Activated T-helper 1 cell treated with anti-CD3 and anti-CD28 coated beads, Interleukin-2, amount 50 U/mL, for 16 hours (primary cell): ENCODE measurements at places on chromosomes 2 and 18.

- no peak for DNase-seq
Observed at GRCh38 chr2:66748939-66749338, 314.0 kb downstream of the MEIS1 start.

DNA sequence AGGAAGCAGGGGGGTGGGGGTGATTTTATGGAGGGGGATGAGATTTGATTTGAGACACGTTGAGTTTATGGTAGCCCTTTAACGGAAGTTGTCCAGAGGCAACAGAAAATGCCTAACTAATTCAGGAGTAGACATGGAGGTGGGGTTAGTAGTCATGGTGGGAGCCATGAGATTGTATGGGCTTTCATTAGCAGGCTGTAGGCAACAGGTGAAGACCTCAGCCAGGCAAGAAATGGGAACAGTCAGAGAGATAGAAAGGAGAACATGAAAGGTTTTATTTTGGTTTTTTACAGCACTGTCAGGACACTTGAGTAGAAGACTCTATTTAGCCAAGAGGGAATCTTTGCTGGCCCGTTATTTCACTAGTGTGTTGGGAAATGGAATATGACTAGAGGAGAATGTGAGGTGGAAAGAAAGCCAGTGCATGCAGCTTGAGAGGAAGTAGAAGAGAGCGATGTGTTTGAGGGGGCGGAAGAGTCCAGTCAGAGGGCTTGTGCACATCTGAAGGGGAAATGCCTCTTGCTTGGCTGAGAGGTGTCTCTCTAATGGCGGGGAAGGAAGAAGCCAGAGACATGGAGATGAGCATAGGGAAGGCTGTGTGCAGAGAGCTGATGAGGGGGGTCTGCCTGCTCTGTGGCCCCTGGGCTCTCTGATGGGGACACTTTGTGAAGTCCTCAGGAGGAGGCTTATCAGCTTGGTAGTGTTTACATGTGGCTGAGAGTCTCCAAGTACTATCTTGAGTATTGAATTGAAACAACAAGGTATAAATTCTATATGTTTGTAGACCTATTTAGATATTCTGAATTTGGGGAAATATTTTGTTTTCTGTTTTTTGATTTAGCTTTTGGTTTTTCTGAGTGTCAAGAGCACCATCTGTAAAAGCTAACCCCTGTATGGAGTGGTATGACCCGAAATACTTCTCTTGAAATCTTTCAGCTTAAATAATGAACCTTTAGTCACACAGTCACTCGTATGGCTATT, 66.9 kb upstream of the ITM2C start:
- no peak for DNase-seq

- no peak for DNase-seq
Observed at GRCh38 chr2:102025583-102026267, 34.0 kb downstream of the IL1R2 start.

DNA sequence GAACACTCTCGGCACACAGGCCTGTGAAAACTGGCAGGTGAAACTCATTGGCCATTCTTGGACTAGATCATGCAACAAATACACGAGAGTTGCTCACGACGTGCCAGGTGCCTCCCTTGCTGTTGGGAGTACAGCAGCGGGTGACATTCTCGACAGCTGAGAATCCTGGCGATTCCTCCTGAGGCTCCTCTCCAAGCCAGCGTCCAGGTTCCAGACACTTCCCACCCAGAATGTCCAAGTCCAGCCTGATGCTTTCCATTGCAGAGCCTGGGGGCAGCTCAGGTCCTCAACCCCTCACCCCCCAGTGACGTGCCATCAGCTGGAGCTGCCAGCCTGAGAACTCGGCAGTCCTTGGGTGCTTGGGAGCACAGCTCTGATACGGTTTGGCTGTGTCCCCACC, 124.2 kb downstream of the PXDN start:
- no peak for DNase-seq

DNA sequence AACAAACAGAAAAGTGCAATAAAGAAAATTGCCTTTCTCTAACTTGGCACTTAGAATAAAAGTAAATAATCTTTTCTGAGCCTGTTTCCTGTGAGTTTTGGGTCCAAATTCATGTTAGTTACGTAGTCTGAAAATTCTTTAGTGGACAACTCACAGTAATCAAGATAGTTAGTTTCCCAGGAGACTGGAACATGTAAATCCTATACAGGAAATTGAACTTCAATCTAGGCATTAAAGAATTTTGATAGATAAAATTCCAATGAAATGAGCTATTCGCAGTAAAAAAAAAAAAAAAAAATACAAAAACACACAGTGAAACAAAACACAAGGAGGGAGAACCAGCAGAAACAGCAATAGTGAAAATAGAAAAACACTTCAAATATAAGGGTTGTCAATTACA, 83.8 kb upstream of the REG3G start:
- no peak for DNase-seq

DNA sequence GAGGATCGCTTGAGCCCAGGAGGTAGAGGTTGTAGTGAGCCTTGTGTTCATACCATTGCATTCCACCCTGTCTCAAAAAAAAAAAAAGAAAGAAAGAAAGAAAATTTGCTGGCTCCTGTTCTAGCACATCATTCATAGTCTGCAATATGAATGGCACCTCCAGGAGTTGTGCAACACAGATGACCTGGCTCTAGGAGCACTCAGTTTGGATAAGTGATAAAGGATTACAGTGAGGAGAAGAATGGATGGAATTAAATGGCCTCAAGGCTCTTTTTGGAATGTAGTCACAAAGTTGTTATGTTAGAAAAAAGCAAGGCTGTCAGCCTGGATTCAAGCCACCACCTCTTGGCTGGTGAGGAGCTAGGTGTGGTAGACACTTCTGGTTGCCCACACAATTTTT, 21.5 kb upstream of the SPRED2 start:
- DNase-seq = no peak

DNA sequence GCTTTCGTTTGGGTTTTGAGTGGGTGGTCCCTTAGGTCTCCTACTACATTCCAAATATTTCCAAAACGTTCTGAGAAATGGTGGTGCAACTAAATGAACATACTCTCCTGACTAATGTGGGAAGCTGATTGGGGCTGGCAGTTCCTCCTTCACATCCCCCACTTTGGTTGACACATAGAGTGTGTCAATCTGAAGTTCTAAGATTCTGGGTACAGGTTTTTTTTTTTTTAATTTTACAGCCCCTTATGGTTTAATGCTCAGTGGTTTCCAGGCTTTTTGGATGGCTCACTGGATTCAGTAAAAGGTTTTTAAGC, 58.4 kb upstream of the ITGB6 start:
- DNase-seq = no peak

GRCh38 chr2:101361121-101361520, 26.2 kb downstream of the CREG2 start:
- no peak for DNase-seq

GRCh38 chr2:166126007-166126639, 1.7 kb downstream of the SCN1A start:
- no peak for DNase-seq

DNA sequence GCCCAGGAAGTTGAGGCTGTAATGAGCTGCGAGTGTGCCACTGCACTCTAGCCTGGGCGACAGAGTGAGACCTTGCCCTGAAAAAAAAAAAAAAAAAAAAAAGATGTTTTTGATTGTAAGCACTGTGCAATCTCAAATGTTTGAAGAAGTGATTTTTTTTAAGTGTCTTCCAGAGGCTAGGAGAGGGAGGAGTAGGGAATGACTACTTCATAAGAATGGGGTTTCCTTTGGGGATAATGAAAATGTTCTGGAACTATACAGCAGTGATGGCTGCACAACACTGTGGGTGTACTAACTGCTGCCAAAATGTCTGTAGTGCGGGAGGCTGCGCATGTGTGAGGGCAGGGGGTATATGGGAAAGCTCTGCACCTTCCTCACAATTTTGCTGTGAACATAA, 83.7 kb downstream of the MCFD2 start:
- no peak for DNase-seq

DNA sequence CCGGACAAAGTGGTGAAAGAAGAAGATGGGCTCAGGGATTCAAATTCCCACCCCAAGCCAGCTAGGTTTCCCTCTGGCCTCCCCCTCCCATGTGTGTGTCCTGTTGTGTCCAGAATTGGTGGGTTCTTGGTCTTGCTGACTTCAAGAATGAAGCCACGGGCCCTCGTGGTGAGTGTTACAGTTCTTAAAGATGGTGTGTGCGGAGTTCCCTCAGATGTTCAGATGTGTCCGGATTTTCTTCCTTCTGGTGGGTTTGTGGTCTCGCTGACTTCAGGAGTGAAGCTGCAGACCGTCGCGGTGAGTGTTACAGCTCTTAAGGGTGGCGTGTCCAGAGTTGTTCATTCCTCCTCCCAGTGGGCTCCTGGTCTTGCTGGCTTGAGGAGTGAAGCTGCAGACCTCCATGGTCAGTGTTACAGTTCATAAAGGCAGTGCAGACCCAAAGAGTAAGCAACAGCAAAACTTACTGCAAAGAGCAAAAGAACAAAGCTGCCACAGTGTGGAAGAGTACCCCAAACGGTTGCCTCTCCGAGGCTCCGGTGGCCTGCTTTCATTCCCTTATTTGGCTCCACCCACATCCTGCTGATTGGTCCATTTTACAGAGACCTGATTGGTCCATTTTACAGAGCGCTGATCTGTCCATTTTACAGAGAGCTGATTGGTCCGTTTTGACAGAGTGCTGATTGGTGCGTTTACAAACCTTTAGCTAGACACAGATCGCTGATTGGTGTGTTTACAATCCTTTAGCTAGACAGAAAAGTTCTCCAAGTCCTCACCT, 37.7 kb upstream of the KLF11 start:
- no peak for DNase-seq

DNA sequence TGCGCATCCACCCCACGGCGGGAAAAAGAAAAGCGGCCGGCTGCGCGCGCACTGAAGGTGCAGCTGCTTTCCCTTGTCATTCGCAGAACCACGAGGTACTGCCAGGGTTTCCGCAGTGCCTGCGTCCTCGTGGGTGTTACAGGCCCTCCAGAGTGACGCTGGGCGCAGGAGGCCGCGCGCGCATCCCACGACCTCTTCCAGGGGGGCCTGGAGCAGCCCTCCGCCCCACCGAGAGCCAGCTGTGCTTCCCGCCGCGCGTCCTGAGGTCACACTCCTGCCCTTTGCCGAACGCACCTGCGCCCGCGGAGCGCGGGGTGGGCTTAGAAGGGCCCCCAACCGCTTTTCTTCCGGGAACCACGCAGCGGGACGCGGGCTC, 378 bp upstream of the IAH1 start:
- DNase-seq = peak; percentile 53

DNA sequence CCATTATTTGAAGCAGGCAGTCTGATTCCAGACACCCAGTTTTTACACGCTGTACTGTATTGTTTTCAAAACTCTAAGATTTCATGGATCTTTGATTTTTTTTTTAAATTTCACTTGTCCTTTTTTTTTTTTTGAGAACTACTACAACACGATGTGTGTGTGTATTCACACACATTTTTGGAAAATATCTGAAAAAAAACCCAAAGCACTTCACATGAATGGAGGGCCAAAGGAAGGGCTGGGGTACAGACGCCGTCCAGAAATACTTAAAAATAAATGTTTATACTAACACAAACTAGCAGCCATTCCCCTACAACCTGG, 314 bp upstream of the SSB start:
- DNase-seq = no peak

- DNase-seq = no peak
Observed at GRCh38 chr2:72745679-72746368, 80.0 kb downstream of the EXOC6B start.

GRCh38 chr2:240445961-240446663, 10.6 kb downstream of the GPC1 start:
- DNase-seq = no peak

GRCh38 chr2:189363559-189363958, 77.7 kb upstream of the WDR75 start:
- no peak for DNase-seq

DNA sequence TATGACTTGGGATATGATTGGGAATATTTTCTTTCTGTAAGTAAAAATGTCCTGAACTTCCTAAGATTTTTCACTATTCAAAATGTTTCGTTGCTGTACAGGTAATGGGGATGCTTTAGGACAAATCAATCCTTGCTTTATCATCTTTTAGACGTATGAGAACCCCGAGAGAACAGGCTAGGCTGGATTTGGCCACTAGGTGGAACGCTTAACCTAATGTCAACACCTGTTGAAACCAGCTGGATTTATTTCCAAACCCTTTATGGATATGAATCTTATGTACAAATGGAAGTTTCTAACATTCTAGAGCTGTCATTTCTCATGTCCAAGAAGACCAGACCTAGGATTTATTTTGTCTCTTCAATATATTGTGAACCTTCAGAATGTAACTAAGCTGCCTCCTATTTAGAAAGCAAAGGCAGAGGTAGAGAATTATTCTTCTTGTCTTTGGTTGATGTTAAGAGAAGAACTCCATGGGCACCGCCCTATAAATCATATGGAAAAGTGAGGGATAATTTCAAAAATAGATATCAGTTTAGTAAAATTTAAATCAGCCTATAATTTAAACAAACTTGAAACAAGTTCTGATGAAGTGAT, 96.7 kb downstream of the PMAIP1 start:
- DNase-seq = no peak

DNA sequence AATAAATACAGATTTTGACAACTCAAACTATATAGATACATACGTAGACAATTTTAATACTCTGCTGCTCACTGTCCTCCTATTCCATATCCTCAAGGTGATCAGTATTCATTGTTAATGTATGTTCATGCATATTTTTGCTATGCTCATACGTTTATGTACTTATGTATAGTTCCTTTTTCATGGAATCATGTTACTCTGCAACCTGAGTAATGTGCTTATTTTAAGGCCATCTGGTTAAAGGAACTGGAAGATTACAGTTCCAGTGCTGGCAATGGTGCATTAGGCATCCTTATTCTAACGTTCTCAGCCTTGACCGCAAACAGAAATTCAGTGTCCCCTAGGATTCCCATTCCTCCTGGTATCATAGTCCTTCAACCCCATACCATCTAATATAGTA, 385.0 kb upstream of the TNP1 start:
- no peak for DNase-seq

GRCh38 chr2:57725337-57725947, 321.2 kb upstream of the VRK2 start:
- DNase-seq = no peak

DNA sequence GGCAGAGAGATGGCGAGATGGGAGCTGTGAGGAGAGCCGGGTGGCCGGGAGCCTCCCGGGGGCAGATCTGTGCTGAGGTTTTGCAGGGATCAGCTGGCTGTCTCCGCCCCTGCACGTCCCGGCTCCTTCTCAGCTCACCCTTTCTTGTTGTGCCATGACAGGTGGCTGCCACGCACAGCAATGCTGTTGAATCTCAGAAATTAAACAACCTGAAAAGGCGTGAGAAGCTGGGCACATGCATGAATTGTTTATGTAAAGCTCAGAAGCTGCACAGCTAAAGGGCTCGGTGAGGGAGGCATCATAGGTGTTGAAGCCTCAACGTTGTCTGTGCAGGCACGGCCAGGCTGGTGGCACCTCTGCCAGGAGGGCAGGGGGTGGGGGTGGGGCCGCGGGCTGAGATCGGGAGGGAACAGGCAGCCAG, 858 bp upstream of the RTP5 start:
- DNase-seq = no peak

GRCh38 chr18:57154191-57154830, 7.4 kb downstream of the BOD1L2 start:
- DNase-seq = no peak

DNA sequence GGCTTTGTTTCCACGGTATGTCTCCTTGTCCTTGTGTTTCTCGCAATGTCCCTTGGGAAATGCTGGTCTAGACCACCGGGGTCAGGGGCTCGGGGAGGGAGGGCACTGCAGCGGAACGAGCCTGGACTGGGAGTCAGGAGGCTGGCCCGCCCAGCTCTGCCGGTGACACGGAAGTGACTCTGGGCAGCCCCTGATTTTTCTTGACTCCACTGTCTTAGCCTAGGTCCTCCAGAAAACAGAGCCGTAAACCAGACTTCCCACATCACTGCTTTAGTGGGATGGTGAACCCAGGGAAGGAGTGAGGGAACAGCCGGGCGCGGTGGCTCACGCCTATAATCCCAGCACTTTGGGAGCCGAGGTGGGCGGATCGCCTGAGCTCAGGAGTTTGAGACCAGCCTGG, 144.2 kb downstream of the ASB1 start:
- no peak for DNase-seq
